ENCODE measurements at places on chromosomes 11 and 22.

DNA sequence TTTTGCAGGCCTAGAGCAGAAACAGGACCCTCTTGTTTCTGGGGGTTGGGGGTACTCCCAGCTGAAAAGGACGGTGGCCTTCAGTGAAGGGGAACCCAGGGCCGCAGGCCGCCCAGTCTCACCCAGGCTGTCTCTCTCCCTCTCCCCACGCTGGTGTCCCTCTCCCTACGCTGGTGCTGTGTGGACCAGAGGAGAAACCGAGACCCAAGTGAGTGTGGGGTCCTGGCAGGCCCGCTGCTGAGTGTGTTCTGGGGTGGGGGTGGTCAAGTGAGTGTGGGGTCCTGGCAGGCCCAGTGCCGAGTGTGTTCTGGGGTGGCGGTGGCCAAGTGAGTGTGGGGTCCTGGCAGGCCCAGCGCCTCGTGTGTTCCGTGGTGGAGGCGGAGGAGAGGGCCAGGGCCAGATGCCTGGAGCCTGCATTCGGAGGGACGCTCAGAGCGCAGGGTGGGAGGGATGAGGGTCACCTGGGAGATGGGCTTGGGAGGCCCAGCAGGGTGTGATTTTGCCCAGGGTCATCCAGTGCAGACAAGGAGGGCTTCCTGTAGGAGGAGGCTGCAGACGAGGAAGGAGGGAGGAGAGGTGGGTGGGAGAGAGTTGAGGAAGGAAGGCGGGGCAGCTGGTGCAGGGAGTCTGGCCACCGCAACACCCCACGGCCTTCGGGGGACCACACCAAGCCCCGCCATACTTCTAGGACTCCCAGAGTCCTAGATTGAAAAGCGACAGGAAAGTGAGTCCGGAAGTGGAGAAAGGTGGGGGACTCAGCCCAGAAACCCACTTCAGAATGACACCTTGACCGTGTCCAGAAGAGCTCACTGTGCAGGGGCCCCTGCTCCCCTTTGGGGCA is 10.3 kb downstream of the TNNT3 start:
- no peak for DNase-seq

DNA sequence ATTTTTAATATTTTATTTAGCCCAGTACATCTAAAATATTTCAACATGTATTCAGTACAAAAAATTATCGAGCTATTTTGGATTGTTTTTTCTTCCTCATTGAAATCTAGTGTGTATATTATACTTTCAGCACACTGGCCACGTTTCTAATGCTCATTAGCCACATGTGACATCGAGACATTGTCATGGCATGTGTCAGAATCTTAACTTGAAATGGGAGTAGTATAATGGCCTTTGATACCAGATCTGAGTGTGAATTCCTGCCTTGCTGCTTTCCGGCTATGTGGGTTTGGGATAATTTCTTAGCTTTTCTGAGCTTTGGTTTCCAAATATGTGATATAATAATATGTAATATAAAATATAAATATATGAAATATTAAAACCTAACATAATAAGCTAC is 54.3 kb downstream of the BCL2L13 start:
- no peak for DNase-seq

DNA sequence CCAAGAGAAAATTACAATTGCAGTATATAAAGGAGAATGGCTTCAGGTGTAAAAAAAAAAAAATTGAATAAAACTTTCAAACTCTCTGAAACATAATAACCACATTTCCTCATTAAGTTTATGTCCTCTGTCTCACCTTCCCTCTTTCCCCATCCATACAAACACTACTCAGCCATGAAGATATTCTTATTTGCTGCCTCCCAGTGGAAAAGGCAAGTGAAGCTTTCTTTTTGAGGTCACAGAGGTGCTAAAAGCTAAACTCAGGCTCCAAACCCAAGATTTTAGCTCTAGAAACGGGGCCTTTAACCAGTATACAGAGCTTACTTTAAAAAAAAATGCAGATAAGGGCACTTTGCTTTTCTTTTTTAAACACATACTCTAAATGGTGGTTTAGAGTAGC is 1568.5 kb downstream of the FAM181B start:
- DNase-seq: no peak

GRCh38 chr11:3160252-3161031 is 4.7 kb downstream of the OSBPL5 start:
- no peak for DNase-seq

DNA sequence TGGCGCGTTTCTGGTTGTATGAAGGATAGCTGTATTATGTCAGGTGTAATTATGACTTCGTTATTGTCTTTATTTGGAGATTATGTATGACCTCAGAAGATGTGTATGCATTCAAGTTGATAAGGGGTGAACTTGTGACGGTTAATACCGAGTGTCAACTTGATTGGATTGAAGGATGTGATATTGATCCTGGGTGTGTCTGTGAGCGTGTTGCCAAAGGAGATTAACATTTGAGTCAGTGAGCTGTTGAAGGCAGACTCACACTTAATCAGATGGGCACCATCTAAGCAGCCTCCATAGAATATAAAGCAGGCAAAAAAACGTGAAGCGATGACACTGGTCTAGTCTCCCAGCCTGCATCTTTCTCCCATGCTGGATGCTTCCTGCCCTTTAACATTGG is 15.3 kb upstream of the CD82 start:
- no peak for DNase-seq

DNA sequence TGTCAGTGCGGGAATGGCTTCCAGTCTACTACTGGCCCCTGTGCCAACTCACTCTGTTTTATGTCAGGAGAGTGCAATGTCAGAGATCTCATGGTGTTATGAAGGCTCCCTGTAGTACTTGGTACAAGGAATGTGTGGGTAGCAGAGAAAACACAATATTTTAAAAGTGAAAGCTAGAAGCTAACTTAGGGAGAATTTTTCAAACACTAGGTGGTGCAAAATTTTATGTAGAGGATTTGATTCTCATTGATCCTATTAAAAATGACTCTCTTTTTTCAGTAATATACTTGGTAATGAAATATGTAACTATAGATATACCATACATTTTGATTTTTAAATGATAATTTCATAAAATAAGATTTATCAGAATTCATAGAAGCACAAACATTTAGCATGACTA is 134.7 kb downstream of the JRKL start:
- DNase-seq: no peak

DNA sequence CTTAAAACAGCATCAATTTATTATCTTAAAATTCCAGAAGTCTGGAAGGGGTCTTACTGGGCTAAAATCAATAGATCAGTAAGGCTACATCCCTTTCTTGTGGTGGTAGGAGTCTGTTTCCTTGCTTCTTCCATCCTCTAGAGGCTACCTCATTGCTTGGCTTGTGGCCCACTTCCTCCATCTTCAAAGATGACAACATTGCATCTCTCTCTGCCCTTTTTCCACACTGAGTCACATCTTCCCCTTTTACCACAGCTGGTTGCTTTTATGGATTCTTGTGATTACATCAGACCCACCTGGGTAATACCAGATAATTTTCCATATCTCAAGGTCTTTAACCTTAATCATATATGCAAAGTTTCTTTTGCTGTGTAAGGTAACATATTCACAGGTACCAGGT is 60.9 kb downstream of the GRIA4 start:
- DNase-seq: no peak

DNA sequence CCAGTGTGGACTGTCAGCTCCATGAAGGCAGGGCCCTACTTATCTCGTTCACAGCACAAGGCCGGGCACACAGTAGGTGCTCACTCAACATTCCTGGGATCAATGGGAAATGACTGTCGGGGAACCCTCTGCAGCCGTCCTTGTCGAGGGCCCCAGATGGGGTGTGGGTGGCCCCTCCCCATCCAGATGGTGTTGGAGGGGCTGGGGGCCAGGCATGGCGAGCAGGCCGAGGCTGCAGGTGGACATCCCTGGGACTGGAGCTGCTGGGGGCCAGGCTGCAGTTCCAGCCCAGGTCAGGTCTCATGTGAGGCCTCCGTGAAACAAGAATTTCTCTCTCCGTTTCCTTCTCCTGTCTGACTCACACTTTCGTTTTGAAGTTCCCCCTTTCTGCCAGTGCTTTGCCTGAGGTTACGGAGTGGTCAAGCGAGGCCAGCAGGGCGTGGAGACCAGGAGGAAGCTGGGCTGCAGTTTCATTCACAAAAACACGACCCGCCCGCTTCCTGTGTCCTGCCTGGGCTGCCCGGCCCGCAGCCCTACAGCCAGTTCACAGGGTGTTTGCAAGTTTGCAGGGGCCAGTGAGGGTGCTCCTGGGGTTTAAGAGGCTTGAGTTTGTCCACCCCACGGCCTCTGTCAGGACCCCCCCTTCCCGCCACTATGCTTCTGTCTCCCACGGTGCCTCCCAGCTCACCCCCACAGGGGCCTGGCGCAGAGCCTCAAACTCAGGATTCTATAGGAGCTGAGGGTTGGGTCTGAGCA is 4.5 kb downstream of the MYEOV start:
- DNase-seq: no peak

DNA sequence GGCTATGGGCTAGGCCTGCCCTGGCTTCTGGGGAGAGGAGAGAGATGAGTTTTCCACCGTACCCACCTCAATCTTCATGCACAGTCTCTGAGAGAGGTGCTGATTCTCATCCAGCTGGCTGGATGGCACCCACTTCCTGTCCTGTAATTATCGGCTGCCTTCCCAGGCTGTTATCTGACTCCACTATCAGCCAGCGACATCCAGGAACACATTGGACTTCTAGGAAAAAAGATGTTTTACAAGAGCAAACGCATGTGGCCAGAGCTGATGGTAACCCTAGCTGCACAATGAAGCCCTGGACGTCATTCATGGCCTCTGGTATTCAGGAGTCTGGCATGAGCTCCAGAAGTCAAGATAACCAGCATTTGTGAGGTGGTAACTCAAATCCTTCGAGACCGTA is 137.4 kb downstream of the EHF start:
- no peak for DNase-seq

DNA sequence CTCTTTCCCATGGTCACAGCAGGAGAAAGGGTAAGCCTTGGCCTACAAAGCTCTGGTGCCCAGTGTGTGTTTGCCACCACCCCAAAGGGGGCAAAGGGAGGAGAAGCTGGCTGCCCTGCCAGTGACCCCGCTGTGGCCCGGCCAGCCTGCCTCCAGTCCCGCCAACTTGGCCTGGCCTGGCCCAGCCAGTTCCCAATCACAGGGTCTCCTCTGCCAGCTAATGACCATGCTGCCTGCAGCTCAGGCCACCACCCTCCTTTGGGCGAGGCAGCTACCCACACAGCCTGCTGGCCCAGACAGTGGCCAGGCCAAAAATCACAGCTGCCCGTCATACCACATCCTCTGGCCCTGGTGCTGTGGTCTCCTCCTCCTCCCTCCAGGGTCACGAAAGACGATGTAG is 5.1 kb downstream of the GDPD5 start:
- DNase-seq: no peak

GRCh38 chr22:21876486-21877176 is 9.2 kb upstream of the MAPK1 start:
- no peak for DNase-seq

- no peak for DNase-seq
Observed at GRCh38 chr22:19874307-19875060, 19.8 kb upstream of the GNB1L start.

- no peak for DNase-seq
Observed at GRCh38 chr11:131137046-131137445, 220.8 kb upstream of the SNX19 start.

GRCh38 chr22:22213231-22213630 is 31.4 kb upstream of the VPREB1 start:
- no peak for DNase-seq

- no peak for DNase-seq
Observed at GRCh38 chr11:118916842-118917388, 8.8 kb downstream of the BCL9L start.

Measured in NCI-H2081 treated with DMSO at 0.1 percent for 48 hours (cell line).